ENCODE measurements at places on chromosomes 16 and 17.
A peak's percentile ranks its signal among the peaks of the same experiment; 100 is the strongest.

DNA sequence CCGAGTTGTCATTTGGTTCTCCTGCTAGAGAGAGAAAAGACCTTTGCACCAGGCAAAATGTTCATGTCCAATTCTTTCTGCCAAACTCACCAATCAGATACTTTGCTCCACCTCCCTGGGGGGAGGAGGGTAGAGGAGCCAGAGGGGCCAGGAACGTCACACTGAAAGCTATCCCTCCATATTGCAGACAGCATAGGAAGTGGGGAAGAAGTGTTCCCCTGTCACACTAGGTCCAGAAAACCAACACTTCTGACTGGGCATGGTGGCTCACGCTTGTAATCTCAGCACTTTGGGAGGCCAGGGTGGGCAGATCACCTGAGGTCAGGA lies 9.5 kb downstream of the HSD17B2 start:
- DNase-seq = no peak

DNA sequence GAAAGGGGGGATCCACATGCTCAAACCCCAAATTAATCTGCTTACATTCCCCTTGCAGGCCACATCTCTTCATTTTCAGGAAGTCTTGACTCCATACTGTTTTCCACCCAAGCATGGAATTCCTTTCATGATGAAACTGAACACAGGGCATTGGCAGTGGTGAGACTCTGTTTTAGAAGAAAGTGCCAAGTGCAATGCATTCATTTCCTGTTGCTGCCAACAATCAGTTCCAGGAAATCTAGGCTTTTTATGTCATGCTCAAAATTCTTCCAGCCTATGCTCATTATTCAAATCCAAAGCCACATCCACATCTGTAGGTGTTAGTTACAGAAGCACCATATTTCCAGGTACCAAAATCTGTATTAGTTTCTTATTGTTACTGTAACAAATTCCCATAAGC lies 4.1 kb downstream of the CCL2 start:
- no peak for DNase-seq

GRCh38 chr17:40287494-40288369 lies at the start of gene CDC6:
Gene CDC6, plus strand, starts transcription at chr17:40287879. Its CDS starts 1,542 bp downstream, at chr17:40289421.
- DNase-seq = peak; percentile 97

GRCh38 chr17:42459801-42460281 lies 1.2 kb downstream of the ATP6V0A1 start:
- no peak for DNase-seq

- peak; percentile 56 for DNase-seq
Measured at GRCh38 chr17:68172461-68172954, 75.3 kb upstream of the AMZ2 start.

DNA sequence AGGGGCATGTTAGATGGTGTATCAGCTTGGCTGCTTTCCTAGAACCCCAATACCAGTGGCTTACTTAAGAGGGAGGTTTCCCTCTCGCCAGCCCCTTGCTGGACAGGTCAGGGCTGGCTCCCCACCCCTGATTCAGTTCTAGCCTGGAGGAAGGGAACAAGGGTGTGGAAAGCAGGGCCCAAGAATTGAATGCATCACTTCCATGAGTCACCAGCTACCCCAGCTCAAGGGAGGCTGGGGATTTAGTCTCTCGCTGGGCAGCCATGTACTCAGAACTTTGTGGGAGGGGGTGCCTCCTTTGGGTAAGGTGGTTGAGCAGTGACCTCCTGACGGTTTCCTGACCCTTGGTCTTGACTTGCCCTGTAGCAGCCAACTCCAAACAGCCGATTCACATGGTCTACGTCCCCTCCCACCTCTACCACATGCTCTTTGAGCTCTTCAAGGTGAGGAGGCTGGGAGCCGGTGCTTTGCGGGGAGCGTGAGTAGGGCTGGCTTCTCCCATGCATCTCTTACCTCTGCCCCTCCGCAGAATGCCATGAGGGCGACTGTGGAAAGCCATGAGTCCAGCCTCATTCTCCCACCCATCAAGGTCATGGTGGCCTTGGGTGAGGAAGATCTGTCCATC lies 12.8 kb downstream of the PDK2 start:
- DNase-seq = no peak

All from activated CD4-positive, alpha-beta T cell treated with anti-CD3 and anti-CD28 coated beads for 24 hours (primary cell).